ENCODE measurements at places on chromosomes 13 and 19.
A peak's percentile ranks its signal among the peaks of the same experiment; 100 is the strongest.

- H3K27ac ChIP-seq: no peak overlapping the region
- no peak overlapping the region for H3K4me3 ChIP-seq
- H3K27me3 ChIP-seq: peaks cover 7% of the 10 kb centered on the region
- peaks cover 7% of the 10 kb centered on the region for H3K4me1 ChIP-seq
- no peak for DNase-seq
Observed at GRCh38 chr13:112652512-112653070, 37.2 kb upstream of the ATP11A start.

DNA sequence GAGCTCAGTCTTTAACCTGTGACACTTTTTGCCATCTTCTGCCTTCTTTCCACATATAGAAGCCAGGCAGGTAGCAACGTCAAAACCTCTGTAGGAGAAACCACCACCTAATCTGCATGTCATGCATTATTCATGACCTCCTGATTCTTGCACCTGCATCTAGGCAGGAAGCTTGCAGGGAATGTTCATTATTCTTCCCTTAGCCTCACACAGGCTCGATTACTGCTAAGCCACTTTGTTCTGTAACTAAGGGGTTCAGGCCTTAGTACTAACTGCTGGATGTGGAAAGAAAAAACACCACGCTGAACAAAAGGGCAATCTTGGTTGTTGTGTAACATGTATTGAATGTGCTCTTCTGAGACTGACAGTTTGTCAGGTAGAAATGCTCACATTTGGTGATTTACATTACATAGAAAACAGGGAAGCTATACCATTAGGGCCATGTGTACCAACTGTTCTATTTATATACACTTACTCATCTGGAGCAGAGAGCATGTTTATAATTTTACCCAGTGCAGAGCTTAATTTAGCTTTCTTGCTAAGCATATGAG lies 366.9 kb downstream of the KLF12 start:
- no peak overlapping the region for H3K4me3 ChIP-seq
- H3K4me1 ChIP-seq: peaks cover 20% of the 10 kb centered on the region
- no peak overlapping the region for H3K27ac ChIP-seq
- DNase-seq: no peak
- H3K36me3 ChIP-seq: peaks cover 2% of the 10 kb centered on the region

DNA sequence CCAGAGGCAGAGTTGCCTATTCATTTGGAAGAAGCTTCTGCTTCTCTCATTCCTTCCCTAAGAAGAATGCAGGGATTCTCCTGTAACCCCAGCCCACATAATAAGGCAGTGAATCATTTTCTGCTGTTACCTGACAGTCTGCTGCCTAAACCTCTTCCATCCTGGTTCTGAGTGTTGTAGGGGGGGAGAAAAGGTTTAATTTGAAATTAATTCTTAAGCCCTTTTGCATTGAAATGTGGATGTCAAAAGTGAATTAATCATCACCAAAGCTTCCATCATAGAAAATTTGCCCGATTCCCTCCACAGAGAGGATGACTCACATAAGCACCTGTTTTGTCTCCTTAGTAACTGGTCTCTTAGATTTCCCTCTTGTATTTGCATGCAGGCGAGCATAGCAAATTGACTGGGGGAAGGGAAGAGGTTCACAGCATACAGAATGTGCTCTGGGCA lies 146.7 kb upstream of the FNDC3A start:
- H3K4me3 ChIP-seq: no peak overlapping the region
- no peak for DNase-seq
- H3K36me3 ChIP-seq: peaks cover 16% of the 10 kb centered on the region
- H3K4me1 ChIP-seq: peaks cover 6% of the 10 kb centered on the region

GRCh38 chr19:50512999-50513745 lies 541 bp downstream of the ASPDH start:
- peaks cover 12% of the 10 kb centered on the region for H3K4me1 ChIP-seq
- peaks cover 11% of the 10 kb centered on the region for H3K27me3 ChIP-seq
- H3K36me3 ChIP-seq: no peaks in the 10 kb centered on the region
- no peak overlapping the region for H3K4me3 ChIP-seq
- no peak for DNase-seq

- H3K4me3 ChIP-seq: peak within 1 kb of the TSS; percentile 99
- no peak for DNase-seq
- peaks cover 36% of the 10 kb centered on the region for H3K36me3 ChIP-seq
- peak within 1 kb of the TSS; percentile 98 for H3K27ac ChIP-seq
- peaks cover 45% of the 10 kb centered on the region for H3K4me1 ChIP-seq
- H3K27me3 ChIP-seq: peaks cover 3% of the 10 kb centered on the region
Observed at GRCh38 chr19:36115453-36116343, at the start of gene TBCB. Gene TBCB (plus strand): TSS chr19:36115468. CDS start chr19:36115561, 93 bp downstream.

DNA sequence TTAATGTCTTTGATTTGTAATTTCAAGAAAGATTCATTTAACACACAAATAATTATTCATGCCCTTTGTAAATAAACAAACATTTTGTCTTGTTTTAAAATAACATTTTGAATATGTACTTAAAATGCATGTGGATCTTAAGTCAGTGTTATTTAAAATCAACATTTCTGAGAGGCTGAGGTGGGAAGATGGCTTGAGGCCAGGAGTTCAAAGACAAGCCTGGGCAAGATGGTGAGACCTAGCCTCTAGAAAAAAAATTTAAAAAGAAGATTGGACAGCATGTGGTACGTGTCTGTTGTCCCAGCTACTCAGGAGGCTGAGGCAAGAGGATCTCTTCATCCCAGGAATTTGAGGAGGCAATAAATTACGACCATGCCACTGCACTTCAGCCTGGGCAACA lies 1268.2 kb downstream of the SLITRK1 start:
- no peak overlapping the region for H3K4me3 ChIP-seq
- peaks cover 27% of the 10 kb centered on the region for H3K4me1 ChIP-seq
- H3K36me3 ChIP-seq: no peaks in the 10 kb centered on the region
- no peak overlapping the region for H3K27ac ChIP-seq

DNA sequence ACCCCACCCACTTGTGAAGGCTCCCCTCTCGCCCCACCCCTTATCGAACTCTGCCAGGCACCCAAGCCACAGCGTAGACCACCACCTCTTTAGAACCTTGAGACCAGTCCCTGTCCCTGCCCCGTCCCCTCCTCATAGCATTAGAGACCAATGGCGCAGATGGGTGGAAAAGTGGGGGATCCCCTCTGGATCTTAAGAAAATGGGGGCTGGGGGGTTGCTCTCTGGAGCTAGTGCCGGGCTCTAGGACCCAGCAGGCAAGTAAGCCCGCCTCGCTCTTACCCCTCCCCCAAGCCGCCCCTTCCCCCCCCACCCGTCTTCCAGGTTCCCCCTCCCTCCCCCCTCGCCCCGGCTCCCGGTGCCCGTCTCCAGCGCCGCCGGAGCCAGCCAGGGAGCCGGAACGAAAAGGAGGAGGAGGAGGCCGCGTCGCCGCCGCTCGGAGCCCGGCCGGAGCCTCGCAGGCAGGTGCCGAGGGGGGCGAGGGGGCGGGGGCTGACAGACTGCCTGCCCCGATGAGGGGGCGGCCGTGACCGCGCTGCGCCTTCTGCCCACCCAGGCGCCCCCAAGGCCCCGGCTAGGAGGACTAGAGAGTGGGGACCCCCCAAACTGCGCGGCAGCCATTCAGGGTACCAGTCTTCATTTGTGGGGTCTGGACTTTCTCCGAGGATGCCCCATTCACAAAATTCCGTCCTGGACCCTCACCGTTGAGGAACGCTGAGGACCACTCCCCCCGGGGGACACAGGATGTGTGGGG lies at the start of gene SPRED3:
Gene SPRED3, plus strand, starts transcription at position 349 of the 752 bp plus-strand sequence. CDS start 1,606 bp downstream, outside the sequence.
- peaks cover 30% of the 10 kb centered on the region for H3K36me3 ChIP-seq
- peaks cover 15% of the 10 kb centered on the region for H3K27me3 ChIP-seq
- peaks cover 45% of the 10 kb centered on the region for H3K4me1 ChIP-seq
- H3K4me3 ChIP-seq: peak within 1 kb of the TSS; percentile 97
- peak within 1 kb of the TSS; percentile 99 for H3K27ac ChIP-seq
- DNase-seq: no peak

DNA sequence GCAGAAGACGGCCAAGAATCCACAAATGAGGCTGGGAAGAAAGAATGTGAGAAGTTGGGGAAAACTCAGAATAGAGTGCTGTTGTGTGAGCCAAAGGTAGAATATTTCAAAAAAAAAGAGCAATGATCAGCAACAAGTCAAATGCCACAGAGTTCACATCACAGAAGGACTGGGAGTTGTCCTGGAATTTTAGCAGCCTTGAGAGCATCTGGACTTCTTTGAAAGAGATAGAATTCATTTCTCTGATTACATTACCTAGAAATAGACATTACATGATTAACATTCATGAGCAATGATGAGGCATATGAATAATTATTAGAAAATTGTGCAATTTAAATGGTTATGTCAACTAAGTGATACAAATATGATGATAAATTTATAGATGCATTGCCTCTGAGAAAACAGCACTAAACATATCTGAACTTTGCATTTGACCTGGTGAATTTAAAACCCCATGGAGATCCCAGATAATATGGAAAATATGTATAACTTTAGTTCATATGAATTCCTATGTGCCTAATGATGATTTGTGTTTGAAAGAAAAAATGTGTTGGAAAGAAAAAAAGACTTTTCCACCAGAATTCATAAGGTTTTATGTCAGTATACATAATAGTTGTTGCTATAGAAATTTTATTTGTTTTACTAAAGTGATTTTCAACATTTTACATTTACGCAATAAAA lies 186.2 kb downstream of the POSTN start:
- H3K4me1 ChIP-seq: peaks cover 50% of the 10 kb centered on the region
- peak; percentile 55 for DNase-seq
- peak overlapping the region; percentile 63 for H3K27ac ChIP-seq
- no peaks in the 10 kb centered on the region for H3K27me3 ChIP-seq
- H3K4me3 ChIP-seq: no peak overlapping the region
- no peaks in the 10 kb centered on the region for H3K36me3 ChIP-seq

- no peak overlapping the region for H3K4me3 ChIP-seq
- H3K4me1 ChIP-seq: no peaks in the 10 kb centered on the region
- no peak for DNase-seq
- H3K36me3 ChIP-seq: no peaks in the 10 kb centered on the region
Observed at GRCh38 chr13:112464720-112465119, 88.6 kb downstream of the SPACA7 start.

DNA sequence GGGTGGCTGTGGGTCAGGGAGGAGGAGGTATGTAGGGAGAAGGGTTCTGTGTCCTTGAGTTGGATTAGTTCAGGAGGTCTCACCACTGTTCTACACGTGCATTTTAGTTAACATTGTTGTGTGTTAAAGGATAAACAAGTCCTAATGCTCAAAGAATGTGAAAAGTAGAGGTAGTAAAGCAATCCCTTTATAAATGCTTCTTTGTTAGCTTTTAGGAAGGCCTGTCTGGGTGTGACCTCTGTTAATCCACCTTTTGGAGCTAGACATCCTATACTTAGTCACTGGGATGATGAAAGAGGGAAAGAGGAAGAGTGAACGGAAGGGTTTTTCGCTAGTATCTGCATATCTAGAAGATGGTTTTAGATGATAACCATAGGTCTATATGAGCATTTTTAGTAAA lies 42.2 kb upstream of the FLT1 start:
- peaks cover 46% of the 10 kb centered on the region for H3K4me1 ChIP-seq
- DNase-seq: no peak
- H3K4me3 ChIP-seq: no peak overlapping the region
- no peaks in the 10 kb centered on the region for H3K36me3 ChIP-seq
- H3K27ac ChIP-seq: peak overlapping the region; percentile 2
- no peaks in the 10 kb centered on the region for H3K27me3 ChIP-seq

DNA sequence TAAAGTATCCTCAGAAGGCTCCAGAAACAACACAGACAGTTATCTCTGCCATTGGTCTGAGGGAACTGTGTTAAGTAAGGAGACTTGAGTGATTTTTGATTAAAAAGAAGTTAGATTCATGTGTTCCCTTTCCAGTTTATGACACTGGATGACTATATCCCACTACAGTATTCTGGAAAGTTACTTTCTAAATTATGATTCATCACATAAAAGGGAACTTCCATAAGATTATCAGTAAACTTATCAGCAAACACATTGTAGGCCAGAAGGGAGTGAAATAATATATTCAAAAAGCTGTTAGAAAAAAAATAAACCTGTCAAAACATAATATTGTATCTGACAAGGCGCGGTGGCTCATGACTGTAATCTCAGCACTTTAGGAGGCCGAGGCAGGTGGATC lies 700.0 kb downstream of the SLITRK6 start:
- H3K4me3 ChIP-seq: no peak overlapping the region
- no peak overlapping the region for H3K27ac ChIP-seq
- no peak for DNase-seq
- no peaks in the 10 kb centered on the region for H3K27me3 ChIP-seq
- H3K36me3 ChIP-seq: no peaks in the 10 kb centered on the region

DNA sequence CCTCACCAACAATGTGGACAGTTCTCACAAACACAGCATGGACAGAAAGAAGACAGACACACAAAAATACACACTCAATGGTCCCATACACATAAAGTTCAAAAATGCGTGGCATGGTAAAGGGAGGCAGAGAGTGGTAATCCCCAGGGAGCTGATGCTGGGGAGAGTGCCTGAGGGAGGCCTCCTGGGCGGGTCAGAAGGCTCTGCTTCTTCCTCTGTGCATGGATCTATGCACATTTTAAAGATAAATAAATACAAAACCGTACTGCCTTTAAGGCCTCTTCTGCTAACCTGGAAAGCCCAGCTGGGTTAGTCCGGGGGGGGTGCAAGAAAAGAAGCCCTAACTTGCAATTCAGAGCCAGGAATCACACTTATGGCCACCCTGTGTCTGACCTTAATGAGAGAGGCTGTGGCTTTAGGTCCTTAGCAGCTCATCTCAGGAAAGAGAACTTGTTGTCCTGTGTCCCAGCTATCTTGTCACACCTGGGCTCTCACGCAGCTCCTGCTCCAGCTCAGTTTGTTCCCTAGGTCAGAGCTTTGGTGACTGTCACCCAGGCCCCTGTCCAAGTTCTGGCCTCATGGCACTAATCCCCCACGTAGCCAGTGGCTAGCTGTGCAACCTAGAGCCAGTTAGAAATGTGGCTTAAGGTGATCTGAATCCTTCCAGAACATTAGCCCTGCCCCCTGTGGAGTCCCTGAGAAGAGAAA lies 28.5 kb downstream of the POP4 start:
- no peaks in the 10 kb centered on the region for H3K36me3 ChIP-seq
- no peak overlapping the region for H3K4me3 ChIP-seq
- no peak for DNase-seq
- H3K27ac ChIP-seq: no peak overlapping the region
- H3K4me1 ChIP-seq: peaks cover 6% of the 10 kb centered on the region

- no peaks in the 10 kb centered on the region for H3K27me3 ChIP-seq
- DNase-seq: no peak
- no peak overlapping the region for H3K27ac ChIP-seq
Observed at GRCh38 chr13:68998056-68998455, 1109.6 kb upstream of the ATXN8OS start.

GRCh38 chr19:18093439-18094161 lies 4.0 kb upstream of the MAST3 start:
- no peaks in the 10 kb centered on the region for H3K36me3 ChIP-seq
- DNase-seq: peak; percentile 26
- no peak overlapping the region for H3K4me3 ChIP-seq
- peaks cover 8% of the 10 kb centered on the region for H3K27me3 ChIP-seq
- H3K27ac ChIP-seq: no peak overlapping the region
- peaks cover 14% of the 10 kb centered on the region for H3K4me1 ChIP-seq

DNA sequence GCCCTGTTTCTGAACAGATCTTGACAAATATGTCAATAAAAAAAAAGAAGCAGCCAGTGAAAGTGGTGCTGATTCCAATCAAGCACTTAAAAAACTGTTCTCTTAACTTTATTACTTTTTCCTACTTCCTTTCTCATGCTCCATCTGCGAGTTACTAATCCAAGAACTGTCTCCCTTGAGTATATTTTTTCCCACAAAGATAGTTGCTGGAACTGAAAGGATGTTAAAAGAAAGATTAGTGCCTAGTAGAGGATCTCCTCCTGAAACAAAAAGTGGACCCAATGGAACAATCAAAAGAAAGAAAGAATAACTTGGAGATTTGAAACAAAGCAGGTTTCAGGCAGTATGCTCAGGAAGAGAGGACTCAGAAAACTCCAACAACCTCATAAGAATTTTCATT lies 1034.8 kb downstream of the PCDH17 start:
- no peak for DNase-seq
- H3K4me1 ChIP-seq: no peaks in the 10 kb centered on the region
- no peaks in the 10 kb centered on the region for H3K36me3 ChIP-seq
- H3K27ac ChIP-seq: no peak overlapping the region
- H3K27me3 ChIP-seq: no peaks in the 10 kb centered on the region
